Uterus (tissue), 4 donors: ENCODE measurements at places on chromosomes 7 and 10.

- no peak for DNase-seq
Measured at GRCh38 chr7:106911959-106912358, 46.9 kb downstream of the PIK3CG start.

GRCh38 chr7:157006205-157006747 is 4.2 kb downstream of the MNX1 start:
- no peak for DNase-seq

GRCh38 chr10:90222372-90222771 is 521.0 kb downstream of the KIF20B start:
- no peak for DNase-seq

GRCh38 chr10:29736366-29737073 is 101.7 kb upstream of the SVIL start:
- DNase-seq: peak; percentile 76
